ENCODE measurements at places on chromosomes 11 and 22.

DNA sequence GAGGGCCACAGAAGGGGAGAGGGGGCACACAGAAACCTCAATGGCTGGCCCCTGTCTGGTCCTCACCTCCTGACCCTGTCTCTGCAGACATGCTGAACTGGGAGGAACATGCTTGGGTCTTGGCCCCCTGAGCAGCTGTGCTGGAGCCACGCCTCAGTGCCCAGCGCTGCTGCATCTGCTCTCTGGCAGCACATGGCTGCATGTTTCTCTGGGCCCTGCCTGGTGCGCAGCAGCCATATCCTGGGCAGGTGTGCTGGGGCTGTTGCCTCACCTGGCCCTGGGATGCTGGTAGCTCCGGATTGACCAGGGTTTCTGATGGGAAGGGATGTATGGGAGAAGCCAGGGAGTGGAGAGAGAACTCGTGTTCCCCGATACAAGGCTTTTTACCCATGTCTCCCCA lies 248.0 kb downstream of the ST3GAL4 start:
- no peak for DNase-seq

GRCh38 chr11:7522121-7522520 lies 8.3 kb downstream of the PPFIBP2 start:
- DNase-seq: no peak

- no peak for DNase-seq
Observed at GRCh38 chr11:117219455-117219854, 12.4 kb downstream of the PCSK7 start.

DNA sequence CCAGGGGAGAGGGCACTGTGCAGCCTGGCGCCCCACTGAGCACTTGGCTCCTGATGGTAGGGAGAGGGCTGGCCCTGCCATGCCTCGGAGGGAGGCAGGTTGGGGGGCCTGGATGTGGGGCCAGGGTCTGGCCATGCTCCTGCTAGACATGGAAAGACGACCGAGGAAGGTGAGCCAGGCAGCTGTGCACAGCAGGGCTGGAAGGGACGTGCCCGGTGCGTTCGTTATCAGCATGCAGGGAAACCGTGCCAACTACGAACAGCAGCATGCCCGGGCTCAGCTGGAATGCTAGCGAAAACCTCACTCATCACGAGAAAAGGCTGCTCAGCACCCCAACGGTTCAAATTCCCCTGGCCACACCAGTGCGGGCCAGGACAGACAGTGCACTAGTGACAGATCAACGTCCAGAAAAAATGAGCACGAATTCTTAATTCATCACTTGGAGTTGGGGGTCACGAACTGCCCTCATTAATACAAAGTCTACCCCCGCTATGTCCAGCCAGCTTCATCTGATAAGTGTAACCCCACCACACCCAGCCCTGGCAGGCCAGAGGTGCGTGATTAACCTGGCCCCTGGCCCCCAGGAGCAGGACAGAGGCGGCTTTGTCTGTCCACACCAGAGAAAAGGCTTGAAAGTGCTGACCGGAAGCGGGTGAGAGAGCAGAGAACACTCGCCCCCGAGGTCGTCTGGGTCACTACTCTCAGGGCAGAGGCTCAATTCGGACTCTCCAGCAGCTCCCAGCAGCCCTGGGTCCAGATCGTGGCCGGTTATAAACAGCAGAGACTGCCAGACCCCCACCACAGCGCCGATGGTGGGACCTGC lies 84.2 kb downstream of the CELSR1 start:
- no peak for DNase-seq

- no peak for DNase-seq
Observed at GRCh38 chr11:2459796-2460531, 15.2 kb downstream of the KCNQ1 start.

DNA sequence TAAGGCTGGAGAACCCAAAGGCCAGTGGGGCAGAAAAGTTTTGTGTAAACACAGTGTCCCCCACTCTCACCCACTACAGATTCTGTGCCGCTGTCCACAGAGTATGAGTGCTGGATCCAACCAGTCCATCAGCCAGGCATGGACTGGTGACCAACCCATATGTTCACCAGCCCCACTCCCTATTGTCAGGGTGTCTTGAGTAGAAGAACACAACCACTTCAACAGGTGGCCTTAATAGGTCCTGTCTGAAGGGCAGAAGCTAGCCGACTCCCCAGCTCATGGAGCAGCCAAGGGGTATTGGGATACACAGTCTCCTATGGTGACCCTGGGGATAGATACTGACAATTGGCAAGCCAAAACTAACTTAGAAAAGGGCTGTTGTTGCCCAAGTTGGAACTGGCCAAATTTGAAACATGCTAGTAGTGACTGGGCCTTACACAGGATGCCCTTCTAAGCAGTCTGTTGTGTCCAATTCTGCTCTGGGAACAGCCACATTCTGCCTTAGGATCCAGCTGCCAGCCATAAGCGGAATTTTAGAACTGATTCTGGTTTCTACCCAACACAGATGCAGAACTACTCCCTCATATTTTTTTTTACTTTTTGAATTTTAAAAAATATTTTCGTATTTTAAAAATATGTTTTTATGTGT lies 19.8 kb upstream of the PGM2L1 start:
- no peak for DNase-seq

DNA sequence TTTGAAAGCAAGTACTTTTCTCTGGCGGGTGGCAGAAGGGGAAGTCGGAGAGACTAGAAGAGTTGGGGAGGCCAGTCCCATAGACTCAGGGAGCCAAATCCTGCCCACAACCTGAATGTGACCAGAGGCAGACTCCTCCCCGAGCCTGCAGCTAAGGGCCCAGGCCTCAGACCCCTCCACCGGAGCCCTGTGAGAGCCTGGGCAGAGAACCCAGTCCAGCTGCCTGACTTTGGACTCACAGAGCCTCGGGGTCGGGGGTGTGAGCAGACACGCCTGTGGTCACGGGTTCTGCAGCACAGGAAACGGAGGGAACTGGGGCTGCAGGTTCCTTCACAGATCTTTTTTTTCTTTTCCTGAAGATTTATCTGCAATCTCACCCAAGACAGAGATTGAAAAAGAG lies 312.3 kb downstream of the CTTN start:
- no peak for DNase-seq

DNA sequence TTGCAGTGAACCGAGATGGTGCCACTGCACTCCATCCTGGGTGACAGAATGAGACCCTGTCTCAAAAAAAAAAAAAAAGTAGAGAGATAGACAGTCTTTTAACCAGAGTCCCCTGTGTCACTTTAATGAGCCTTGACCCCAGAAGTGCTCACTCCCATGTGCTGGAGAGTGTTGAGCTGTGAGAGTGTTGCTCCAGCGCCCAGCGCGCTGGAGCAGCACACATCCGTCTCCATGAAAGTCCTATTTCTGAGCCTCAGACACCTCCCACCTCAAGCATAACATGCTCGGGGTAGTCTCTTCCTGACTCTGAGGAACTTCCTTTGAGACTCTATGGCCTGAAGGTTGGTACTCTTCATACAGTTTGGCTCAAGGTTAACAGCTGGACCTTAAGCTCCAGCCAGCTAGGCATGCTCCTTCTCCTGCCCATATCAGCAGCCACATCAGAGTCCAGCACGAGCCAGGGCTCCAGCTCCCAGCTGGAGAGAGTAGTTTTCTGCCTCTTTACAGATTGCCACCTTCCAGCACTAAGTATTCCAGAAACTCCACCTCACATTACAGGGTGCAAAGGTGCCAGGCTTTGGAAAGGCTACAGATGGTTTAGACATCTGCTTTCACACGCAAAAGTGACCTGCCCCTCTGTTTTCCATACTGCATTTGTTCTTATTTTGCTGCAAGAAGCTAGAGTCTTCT lies 29.4 kb upstream of the UBASH3B start:
- no peak for DNase-seq

DNA sequence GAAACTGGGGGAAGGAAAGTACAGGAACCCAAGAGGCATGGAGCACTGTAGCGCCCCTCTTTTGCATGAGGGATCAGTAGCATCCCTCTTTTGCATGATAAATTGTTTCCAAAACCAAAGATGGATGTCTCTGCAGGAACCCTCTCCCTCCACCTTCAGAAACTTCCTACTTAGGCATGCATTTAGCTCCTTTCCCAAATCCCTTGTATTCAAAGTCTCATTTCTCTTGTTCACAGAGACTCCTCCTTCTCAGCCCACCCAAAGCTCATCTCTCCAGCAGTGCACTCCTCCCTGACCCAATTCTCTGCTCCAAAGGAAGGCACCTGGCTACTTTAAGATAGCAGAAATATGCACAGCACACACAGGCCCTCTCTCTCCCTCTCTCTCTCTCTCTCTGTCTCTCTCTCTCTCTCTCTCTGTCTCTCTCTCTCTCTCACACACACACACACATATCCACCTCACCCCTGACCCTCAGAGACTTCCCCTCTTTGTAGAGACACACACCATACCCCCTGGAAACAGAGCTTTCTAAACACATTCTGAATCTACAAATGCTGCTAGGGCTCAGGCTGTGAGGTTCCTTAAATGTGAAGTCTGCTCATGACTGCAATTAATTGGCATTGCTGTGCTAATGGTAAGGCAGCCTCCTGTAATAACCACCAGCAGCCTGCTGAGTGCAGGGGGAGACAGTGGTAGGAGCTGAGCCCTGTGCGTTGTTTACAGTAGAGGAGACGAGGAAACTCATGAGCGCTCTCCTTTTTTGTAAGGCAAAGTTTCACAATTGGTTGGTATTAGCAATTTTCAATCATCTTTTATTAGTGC lies 519.6 kb downstream of the NTM start:
- no peak for DNase-seq

DNA sequence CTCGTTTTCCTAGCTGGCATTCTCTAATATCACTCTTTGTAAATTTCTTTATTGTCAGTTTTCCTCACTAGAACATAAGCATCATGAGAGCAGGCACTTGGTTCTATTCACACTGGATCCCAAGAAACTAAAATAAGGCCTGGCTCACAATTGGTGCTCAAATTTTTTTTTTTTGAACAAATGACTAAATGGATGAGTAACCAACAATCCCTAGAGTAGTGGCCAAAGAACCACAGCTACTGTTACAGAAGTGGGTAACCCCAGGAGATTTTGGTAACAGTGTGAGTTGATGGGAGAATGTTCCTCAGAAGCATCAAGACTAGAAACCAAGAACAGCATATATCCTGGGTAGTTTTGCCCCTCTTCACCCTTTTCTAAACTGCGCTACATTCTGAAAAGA lies 572.6 kb downstream of the INSC start:
- no peak for DNase-seq

GRCh38 chr11:79342236-79342635 lies 98.6 kb downstream of the TENM4 start:
- no peak for DNase-seq

- DNase-seq: no peak
Observed at GRCh38 chr22:45690008-45690407, 18.4 kb downstream of the ATXN10 start.

DNA sequence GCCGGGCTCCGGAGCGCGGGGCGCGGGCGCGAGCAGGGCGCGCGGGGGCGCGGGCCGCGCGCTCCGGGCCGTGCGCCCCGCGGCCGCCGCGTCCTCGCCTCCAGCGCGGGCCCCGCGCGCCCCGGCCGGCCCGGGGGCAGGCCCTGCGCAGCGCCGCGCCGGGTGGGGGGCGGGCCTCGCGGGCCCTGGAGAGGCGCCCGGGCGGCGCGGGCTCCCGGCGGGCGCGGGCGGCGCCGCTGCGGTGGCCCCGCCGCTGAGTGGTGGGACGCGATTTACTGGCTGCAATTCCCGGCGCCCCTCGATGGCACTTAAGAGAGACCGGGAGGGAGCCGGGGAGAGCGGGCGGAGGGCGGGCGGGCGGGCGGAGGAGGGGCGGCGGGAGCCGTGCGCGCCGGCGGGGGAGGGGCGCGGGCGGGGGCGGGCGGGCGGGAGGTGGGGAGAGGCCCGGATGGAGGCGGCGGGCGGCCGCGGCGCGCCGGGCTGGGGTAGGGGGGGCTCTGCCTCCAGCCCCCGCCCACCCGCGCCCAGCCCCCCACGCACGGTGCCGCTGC lies 73.2 kb upstream of the TCF20 start:
- DNase-seq: no peak

DNA sequence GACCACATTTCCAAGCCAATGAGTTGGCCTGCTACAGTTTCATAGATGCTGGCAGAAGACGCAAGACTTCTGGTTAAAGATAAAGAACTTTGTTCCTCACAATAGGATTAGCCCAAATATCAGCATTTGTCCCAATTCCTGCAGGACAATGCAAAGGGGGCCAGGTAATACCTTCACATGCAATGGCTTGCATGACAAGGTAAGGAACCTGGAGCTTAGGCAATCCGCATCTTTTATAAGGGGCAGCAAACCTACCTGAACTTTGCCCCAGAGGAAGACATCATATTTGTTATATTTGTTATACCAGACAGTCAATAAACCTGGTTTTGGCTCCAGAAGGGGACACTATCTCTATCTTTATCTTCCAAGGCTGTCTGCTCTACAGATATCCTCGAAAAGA lies 5.3 kb downstream of the P2RY6 start:
- DNase-seq: no peak

- DNase-seq: no peak
Observed at GRCh38 chr11:118938491-118939403, 13.0 kb upstream of the BCL9L start.
